ENCODE measurements at places on chromosomes 7 and 10.
A peak's percentile ranks its signal among the peaks of the same experiment; 100 is the strongest.

DNA sequence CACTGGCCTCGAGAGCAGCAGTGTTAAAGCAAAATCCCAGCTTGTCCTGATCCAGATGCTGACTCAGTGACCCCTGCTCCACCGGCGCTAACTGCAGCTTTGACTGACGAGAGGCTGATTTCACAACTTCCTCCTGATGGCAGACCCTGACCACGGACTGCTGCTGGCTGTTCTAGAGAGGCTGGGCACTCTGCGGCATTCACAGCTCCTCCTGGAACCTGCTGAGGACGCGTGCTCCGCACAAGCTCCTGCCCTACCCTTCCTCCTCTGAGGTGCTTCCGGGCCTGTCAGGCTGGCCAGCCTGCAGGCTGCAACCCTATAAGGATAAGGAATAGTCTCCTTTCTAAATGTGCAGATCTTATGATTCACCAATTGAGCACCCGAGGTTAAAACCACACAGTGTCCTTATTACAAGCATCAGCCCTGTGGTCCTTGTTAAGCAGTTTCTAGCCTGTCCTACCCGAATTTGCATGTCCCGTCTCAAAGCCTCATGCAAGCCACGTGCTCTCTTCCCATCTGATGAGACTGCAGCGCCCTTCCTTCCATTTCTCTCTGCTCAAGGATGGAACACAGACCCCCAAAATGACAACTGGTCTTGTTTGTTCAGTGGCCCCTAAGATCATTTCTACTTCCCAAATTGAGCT is 35.5 kb upstream of the NCAPG2 start:
- no peak for DNase-seq

- DNase-seq = no peak
Measured at GRCh38 chr10:124565565-124566221, 104.1 kb downstream of the LHPP start.

DNA sequence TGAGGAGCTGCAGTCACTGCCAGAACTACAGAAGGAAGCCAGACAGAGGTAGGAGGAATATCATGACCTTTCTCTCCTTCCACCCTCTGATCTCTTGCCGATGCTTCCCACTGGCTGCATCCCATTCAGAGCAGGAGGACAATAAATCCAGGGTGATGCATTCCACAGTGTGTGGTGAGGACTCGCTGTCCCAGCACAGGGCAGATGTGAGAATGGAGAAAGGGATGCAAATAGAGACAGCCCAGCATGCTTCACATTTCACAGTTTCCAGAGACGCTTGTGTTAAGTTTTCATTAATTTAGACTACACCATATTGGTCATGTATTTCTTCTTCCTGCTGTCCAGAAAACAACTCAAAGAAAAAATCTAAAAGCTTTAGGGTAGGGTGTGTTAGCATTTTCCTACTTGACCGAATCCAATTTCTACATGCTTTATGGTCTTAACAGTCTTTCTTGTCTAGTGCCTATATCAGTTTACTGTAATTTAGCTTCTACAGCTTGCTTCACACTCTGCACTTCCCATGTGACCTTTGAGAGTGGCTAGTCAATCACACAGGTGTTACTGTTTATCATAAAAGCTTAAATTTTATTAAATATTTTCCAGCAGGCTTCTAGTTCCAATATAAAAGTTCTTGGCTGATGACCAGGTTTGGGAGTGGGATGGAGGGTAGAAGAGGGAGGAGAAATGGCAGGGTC is 155.6 kb downstream of the RAPGEF5 start:
- DNase-seq = no peak

DNA sequence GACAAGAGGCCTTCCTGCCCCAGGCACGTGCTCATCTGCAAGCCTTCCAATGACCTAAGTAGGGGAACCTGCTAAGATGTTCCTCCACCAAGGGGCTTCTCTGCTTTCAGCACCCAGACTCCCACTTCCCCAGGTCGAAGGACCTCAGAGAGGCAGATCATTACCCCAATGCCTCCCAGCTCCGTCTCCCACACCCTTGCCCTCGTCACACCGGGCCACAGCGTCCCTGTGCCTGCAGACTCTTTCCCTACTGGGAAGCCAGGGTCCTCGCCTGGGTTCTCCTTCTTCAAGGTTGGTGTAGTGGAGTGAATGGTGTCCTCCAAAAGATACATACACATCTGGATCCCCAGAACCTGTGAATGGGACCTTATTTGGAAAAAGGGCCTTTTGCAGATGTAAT is 151.9 kb downstream of the UBE2H start:
- no peak for DNase-seq

- DNase-seq = no peak
Measured at GRCh38 chr10:124003070-124003419, 90.4 kb downstream of the CHST15 start.

DNA sequence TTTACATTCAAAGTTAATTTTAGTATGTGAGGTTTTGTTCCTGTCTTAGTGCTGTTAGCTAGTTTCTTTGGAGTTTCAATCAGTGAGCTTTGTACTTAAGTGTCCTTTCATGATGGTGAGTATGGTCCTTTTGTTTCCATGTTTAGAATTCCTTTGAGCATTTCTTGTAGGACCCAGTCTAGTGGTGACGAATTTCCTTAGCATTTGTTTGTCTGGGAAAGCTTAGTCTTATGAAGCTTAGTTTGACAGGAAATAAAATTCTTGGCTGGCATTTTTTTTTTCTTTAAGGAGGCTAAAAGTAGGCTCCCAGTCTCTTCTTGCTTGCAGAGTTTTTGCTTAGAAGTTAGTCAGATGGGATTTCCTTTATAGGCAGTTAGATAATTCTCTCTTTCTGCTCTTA is 209.2 kb upstream of the SEMA3C start:
- DNase-seq = no peak

DNA sequence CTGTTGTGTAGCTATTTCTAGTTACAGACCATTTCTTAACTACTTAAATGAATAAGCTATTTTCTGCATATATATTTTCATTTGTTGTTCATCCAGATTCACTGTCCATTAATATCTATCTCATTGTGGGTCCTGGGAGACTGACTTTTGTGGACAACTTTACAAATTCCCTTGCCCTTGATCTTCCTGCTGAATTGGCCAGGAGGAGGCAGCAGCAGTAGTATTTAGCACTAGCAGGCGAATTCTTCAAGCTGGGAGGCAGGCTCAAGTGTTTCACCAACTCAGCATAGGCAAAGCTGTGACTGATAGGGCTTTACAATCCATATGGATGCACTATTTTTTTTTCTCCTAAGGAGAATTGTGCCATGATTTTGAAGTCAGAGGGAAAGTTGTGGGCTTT is 461.0 kb upstream of the NRG3 start:
- no peak for DNase-seq

DNA sequence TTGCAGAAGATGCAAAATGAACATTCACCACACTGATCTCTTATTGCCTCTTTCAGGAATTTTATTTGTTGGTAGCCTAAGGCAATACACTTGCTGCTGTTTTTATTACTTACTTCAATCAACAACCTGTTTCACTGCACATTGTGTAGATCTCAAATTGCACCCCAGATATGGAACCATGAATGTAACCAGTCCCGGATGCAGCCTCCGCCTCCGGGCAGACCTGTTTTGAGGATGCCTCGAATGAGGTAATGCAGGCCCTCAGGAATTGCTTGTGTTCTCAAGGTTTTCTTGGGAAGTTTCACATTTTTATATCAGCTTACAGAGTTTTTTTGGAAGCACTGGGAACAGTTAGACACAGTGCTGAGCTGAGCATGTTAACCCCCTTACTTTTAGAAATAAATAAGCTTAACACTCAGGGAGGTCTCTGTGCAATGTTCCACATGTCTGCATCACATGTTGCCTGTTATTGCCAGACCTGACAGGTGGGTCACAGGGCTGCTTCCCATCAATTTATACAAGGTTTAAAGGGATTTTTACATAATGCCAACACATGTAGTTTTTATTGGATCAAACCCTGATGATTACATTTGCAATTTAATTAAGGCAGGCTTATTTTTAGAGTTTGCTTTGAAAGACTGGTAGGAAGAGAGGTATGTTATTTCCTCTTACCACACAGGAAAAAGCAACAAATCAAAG is 193.1 kb upstream of the POM121L12 start:
- DNase-seq = no peak

DNA sequence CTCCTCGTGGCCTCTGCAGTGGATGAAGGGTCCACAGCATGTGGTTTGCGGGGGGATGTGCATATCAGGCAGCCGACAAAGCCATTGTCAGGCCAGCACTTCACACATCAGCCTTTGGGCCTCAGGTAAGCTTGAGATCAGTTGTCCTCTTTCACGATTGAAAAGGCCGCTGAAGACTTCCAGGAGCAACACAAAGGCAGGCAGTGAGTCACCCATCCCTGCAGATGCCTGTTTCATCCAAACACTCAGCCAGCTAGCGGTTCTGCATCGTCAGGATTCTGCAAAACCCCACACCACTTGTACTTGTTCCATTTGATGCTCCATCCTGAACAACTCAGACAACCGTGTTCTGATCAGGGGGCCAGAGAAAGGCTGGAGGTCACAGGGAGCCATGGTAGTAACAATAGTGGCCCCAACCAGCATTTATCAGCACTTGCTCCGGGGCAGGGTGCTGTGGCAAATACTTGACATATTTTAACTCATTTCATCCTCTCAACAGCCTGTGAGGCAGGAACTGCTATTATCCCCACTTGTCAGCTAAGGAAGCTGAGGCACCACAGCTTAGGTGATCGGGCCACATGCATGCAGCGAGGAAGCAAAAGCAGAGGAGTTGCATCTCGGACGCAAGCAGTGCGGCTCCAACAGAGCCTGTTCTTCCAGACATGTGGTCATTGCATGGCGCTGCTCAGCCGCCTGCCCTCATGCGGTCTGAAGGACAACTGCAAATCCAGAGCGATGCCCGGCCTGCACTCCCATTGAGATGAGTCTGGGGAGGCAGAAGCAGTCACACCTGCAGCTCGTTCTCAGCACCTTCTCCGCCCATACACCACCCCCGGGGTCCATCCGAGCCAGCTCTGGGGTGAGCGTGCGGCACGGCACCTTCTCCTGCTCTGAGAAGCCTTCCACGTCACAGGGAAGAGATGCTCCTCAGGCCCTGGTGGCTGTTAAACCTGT is 144.9 kb downstream of the PAXIP1 start:
- DNase-seq = no peak

- DNase-seq = no peak
Measured at GRCh38 chr10:117364110-117364960, 10.9 kb downstream of the PDZD8 start.

- DNase-seq = no peak
Measured at GRCh38 chr7:27462575-27463270, 200.0 kb downstream of the HIBADH start.

- no peak for DNase-seq
Measured at GRCh38 chr7:43351683-43352082, 231.2 kb upstream of the STK17A start.

DNA sequence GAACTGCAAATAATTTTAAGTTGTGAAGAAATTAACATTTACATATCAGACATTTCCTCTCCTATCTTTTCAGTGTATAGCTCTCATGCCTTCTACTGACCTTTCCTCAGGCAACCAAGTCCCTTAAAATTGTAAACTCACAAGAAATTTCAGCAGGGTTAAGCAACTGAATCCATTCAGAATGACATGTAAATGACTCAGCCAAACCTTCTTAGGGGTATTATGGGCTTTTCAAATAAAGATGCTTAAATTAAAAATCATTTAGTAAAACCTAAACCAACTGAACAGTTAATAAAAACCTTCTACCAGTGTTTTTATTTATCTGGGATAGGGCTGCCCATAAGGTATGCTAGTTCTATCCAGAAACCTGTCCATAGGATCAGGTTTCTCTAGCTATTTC is 20.7 kb downstream of the WAPL start:
- DNase-seq = no peak

- DNase-seq = no peak
Measured at GRCh38 chr7:127717502-127718339, 65.7 kb downstream of the SND1 start.

DNA sequence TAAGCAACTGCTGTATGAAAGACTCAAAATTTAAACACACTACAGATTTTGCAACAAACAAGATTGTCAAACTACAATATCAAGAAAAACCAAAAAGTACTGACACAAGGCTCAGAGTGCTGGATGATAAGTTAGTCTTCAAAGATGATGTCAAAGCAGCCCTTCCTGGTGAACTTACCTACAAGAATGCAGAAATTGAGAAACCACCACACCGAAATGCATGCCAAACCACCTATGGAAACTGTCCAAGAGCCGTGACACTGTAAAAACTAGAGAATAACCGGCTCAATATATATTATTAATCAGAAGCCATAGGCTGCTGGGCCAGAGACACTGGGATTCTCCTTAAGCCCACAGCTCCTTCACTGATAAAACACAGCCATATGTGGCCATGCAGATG is 25.3 kb downstream of the DENND11 start:
- no peak for DNase-seq

GRCh38 chr7:15938115-15938514 is 251.6 kb upstream of the MEOX2 start:
- no peak for DNase-seq

DNA sequence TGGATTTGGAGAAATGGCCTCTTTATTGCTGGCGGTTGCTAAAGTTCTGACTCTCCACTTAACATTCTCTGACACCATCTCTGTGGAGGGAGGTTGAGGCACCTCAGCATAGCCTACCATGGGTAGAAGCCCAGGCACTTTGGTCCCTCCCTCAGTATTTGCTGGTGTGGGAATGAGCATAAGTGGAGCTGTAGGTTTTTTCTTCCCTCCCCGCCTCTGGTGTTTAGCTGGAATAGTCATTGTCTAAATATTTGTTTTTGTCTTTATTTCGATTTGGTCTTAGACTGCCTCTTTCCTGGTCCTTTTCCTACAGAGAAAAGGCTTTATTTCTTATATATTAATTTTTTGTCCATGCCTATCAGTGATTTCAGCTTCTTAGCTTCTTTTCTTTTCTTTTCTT is 203.4 kb upstream of the AGR3 start:
- DNase-seq = no peak

GRCh38 chr10:80104066-80104926 is 25.8 kb downstream of the TMEM254 start:
- peak; percentile 57 for DNase-seq

GRCh38 chr7:5872326-5872725 is 8.3 kb upstream of the OCM start:
- no peak for DNase-seq

DNA sequence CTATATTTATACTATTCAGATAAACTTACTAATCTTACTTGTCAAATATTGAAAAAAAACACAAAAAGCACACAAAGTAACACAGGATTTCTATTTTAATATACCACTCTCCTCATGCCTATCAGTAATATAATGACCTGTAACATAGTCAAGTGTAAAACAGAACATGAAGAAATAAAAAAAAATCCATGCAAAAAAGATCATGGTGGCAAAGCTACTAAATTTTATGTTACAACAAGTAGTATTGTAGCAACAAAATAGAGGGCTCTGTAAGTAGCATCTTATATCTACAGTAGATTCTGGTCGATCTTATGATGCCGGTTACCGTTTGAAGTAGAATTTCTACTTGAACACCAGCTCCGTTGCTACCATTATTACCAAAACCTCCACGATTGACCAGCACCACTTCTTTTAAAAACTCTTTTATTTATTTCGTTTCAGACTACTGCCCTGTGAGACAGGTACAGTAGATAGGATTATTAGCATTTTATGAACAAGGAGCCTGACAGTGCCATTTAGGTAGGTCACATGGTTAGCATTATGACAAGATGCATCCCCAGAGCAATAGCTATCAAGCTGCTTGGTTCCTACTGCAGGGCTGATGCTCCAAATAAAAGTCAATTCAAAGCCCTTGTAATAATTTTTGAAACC is 2.1 kb downstream of the CPED1 start:
- no peak for DNase-seq

Measured in NCI-H1694 treated with DMSO at 0.1 percent for 48 hours (cell line).